ENCODE measurements at places on chromosomes 11 and 22.

DNA sequence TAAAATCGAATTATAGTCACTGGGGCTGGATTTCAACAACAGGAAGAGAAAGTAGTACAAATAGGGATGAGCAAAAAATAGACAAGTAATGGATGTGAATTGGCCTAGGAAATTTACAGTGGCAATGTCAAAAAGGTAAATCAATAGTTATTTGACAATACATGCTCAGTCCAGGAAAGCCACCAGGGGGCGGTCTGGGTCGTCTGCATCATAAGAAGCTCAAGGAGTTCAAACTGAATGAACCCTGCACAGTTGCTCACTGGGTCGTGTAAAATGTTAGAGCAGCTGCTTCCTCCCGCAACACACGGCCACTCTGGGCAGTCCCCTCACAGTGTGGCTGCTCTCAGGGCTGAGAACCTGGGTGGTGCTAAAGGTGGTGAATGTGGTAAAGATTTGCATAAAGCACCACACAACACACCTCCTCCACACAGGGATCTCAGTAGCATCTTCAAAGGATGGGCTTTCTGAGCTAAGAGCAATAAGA, 85.9 kb downstream of the ZNF280B start:
- peak; percentile 17 for DNase-seq

DNA sequence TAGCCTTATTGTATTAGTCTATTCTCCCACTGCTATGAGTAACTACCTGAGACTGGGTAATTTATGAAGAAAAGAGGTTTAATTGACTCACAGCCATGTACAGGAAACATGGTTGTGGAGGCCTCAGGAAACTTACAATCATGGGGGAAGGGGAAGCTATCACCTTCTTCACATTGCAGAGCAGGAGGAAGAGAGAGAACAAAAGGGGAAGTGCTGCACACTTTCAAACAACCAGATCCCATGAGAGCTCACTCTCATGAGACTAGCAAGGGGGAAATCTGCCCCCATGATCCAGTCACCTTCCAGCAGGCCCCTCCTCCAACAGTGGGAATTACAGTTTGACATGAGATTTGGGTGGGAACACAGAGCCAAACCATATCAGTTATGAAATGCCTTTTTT, 179.4 kb downstream of the ARHGAP42 start:
- no peak for DNase-seq

- DNase-seq, result no peak
Observed at GRCh38 chr11:12848413-12848812, 160.7 kb upstream of the RASSF10 start.

DNA sequence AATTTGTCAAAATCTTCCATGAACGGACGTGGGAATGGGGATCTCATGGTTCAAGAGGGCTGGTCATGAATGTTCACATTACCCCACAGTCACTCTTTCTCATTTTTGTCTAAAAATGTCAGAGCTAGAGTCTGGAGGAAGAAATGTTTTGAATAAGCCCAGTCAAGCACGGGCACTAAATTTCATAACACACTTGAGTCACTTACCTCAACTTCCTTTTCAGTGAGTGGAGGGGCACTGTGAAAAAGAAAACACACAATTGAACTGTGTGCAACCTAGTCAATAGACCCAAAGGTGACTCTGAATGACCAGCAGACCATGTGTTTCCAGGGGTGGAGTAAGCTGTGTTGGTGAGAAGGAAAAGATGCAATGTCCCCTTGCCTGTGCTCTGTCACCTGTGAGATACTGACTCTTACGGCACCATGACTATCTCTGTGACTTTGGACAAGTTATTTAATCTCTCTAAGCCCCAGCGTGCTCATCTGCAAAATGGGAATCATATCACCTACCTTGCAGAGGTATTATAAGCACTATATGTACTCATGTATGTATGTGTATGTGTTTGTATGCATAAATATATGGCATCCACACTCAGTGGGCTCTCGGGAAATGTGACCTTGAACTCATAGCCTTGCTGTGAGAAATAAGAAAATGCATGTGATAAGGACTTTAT, 38.2 kb upstream of the LYVE1 start:
- no peak for DNase-seq

- no peak for DNase-seq
Observed at GRCh38 chr11:40689823-40690222, 769.6 kb downstream of the LRRC4C start.

DNA sequence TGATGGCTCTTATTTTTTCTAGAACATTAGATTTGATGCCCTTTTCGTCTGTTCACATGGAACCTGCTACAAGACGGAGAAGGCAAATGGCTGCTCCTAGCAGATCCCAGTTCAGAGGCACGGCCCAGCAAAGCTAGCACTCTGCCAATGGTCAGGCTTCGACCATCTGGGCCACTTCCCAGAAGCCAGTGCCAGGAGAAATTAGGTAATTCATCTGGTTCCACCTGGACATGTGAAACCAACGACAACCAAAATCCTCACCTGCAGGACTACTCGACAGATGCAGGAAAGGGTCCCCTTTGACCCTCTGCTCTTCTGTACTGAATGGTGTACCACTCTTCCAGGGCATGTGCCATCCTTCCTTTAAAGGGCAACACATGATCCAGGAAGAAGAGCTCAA, 25.4 kb downstream of the MICAL3 start:
- no peak for DNase-seq

- DNase-seq, result no peak
Observed at GRCh38 chr11:13440100-13440855, 22.7 kb downstream of the BTBD10 start.

DNA sequence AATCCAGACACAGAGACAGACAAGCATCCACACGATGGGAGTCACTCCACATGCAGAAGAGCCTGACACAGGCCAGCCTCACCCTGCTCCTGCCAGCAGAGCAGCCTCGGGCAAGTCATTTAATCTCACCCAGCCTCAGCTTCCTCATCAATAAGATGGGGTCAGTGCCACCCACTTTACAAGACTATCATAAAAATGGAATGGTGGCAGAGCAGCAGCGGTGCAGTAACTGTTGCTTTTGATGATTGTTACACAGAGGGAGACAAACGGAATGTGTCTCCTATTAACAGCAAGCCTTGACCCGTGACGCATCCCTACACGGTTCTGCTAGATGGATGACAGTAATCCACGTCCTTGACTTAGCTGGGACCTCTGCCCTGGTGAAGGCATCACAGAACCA, 26.0 kb upstream of the ARFGAP3 start:
- no peak for DNase-seq

DNA sequence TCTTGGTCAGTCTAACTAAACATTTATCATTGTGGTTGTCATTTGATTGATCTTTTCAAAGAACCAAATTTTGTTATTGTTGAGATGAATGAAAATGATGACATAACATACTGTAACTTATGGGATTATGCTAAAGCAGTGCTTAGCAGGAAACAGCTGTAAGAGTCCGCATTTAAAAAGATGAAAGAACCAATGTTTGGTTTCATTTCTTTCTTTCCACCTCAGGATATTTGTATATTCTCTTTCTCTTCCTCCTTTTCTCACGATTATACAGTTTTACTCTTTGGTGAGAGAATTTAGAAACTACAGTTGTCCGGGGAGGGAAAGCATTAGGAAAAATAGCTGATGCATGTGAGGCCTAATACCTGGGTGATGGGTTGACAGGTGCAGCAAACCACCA, 23.1 kb downstream of the PIH1D2 start:
- DNase-seq, result no peak

DNA sequence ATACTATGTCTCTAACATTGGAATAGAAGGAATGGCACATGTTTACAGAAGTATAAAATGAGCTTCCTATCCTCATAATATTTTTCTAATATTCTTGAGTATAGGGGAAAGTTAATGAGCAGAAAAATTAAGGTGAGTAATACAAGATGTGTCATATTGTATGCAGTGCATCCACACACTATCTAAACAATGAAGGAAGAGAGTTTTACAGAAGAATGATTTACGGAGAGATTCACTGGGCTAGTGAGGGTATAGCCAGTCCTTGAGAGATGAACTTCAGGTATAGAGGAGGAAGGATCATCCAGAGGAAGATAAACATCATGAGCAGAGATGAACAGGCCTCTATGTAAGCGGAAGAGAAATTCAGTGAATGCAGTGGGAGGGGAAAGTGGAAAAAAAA, 569.0 kb downstream of the CNTN5 start:
- DNase-seq, result no peak

- no peak for DNase-seq
Observed at GRCh38 chr22:40594924-40595323, 41.6 kb downstream of the MRTFA start.

- no peak for DNase-seq
Observed at GRCh38 chr22:22094514-22094913, 111.9 kb upstream of the TOP3B start.

- DNase-seq, result no peak
Observed at GRCh38 chr11:36929401-36929800, 331.4 kb upstream of the RAG2 start.

- DNase-seq, result no peak
Observed at GRCh38 chr11:71238285-71238875, 14.0 kb downstream of the SHANK2 start.

DNA sequence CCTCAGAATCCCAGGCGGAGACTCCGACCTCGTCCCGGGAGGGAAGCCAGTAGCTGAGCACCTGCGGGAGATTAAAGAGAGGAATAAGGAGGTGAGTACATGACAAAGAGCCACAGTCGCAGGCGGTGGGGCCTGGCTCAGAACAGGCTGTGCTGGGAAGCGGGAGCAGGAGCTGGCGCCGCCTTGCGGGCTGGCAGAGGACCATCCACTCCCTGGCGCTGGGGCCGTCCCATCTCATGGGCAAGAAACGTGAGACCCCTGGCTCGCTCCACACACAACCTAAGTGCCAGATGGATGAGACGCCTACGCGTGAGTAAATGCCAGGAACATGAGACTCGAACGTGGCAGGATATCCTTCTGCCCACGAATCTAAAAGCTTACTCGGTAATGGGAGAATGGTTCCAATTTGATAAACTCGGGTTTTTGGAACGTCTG, 6.3 kb downstream of the CEND1 start:
- DNase-seq, result no peak

DNA sequence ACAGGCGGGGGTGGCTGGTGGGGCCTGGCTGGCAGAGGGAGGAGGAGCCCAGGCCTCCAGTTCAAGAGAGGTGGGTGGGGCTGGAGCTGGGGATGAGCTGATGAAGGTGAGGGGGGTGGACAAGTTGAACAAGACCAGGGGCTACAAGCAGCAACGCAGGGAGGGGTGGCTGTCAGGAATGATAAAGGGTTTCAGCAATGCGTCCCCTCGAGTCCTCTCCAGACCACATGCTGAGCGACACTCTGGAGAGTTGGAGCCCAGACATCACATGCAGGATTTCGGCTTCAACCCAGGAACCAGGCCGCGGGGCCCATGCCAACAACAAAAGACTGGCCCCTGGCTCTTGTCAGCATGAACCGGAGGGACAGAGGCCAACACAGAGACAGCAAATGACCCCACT, 480.3 kb downstream of the BRD1 start:
- DNase-seq, result no peak

DNA sequence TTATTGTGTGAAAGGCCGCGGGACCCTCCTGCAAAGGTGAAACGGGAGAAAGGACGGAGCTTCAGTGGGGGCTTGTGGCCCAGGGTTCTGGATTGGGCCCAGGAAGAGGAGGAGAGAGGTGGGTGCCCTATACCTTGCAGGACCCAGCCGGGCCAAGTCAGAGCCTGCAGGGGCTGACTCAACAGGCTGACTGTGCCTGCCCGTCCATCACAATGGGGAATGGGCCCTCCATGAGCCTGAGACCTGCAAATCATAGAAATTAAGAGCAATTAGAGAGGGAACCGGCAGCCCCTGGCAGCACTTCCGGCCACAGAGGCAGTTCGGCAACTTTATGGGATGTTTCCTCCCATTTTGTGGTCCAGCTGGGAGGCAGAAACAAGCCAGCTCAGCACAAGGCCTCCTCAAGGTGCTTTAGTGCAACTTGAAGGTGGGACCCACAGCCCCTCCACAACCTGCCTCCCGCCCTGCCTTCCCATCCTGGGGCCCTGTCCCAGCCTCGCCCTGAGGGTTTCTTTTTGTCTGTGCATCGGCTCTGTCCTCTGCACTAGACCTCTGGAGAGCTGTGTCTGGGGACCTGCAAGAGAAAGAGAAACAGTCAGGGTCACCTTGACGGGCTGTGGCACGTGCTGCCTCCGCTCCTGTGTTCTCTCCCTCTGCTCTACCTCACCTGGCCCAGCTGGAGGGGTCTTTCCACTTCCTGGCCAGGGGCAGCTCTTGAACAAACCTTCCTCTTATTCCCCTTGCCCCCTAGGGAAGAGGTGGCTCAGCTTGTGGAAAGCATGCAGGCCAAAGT, 19.1 kb upstream of the NECTIN1 start:
- no peak for DNase-seq

GRCh38 chr11:120837696-120838095, 186.2 kb upstream of the TBCEL start:
- DNase-seq, result no peak

GRCh38 chr11:27600656-27601055, 94.1 kb upstream of the LIN7C start:
- no peak for DNase-seq

GRCh38 chr11:108780119-108780518, 115.2 kb downstream of the DDX10 start:
- DNase-seq, result no peak

DNA sequence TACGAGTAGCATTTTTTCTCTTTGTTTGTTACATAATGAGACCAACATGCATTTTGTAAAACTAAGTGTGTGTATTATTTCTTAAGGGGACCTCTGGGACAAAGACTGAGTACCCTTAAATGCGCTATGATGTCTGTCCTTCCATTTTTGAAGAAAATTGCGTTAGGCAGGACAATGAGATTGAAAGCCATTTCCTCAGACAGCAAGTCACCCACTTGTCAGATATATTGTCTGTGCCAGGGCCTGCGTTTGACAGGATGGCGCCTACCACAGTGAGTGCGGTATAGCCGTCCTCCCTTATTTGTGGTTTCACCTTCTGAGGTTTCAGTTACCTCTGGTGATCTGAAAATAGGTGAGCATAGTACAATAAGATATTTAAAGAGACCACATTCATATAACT, 2.2 kb downstream of the AP2A2 start:
- DNase-seq, result no peak

GRCh38 chr11:64447831-64448598, 89.1 kb downstream of the RPS6KA4 start:
- no peak for DNase-seq

GRCh38 chr11:14858404-14858803, 33.6 kb downstream of the CYP2R1 start:
- DNase-seq, result no peak

Measured in stimulated activated CD8-positive, alpha-beta memory T cell treated with anti-CD3 and anti-CD28 coated beads, Interleukin-4, amount 100 ng/mL, for 1 hour (primary cell).